Stimulated activated CD8-positive, alpha-beta memory T cell treated with anti-CD3 and anti-CD28 coated beads, Interleukin-4, amount 100 ng/mL, for 1 hour (primary cell): ENCODE measurements at places on chromosomes 3 and 15.

DNA sequence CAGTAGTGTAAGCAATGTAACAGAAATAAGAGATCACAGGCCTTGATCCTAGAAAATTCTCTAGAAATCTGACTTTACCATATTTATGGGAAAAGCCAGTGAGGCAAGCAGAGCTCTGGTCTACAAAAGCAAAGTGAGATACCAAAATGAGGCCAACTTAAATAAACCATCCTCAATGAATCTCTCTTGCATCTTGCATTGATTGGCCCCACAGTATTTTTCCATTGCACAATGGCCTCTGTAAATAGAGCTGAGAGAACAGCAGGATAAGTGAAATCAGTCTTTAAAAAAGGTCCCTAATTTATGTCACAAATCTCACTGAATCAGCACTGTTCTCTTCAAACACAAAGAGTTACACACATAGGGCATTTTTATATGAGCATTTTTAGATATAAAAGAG is 8.9 kb downstream of the CFAP20DC start:
- DNase-seq = no peak

DNA sequence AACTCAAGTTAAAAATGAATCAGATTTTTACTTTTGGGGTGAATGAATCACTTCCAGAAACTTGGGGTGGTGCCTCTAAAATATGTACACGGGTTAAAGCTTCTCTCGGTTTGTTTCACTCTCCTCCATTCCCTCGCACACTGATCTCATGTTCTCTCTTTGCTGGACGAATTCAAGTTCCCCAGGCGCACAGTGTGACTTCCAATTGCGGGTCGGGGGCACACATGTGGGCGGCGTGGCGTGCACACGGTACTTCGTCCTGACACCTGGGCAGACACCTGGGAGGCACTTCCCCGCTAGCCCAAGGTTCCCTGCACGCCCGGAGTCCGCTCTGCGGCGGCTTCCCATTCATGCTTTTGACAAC is 692 bp downstream of the SCAANT1 start:
- no peak for DNase-seq

DNA sequence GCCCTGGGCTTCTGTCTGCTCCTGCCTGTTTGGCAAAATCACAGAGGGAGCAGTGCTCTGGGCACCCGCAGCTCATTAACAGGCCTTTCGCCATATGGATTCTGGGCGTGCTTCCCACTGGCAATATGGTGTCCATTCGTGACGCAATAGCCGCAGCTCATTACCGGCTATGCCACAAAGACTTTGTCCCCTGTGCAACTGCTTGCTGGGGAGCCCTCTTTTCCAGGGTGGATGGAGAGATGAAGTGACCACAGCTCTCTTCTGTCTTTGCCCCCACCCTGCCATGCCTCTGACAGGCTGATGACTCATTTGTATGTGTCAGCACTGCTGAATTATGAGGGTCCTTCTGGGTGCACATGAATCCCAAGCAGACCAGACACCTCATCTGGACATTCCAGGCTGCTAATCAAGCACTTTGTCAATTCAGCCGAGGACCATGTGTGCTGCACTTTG is 214.3 kb upstream of the FEZF2 start:
- no peak for DNase-seq

GRCh38 chr3:31707286-31707685 is 174.6 kb downstream of the STT3B start:
- DNase-seq = no peak

DNA sequence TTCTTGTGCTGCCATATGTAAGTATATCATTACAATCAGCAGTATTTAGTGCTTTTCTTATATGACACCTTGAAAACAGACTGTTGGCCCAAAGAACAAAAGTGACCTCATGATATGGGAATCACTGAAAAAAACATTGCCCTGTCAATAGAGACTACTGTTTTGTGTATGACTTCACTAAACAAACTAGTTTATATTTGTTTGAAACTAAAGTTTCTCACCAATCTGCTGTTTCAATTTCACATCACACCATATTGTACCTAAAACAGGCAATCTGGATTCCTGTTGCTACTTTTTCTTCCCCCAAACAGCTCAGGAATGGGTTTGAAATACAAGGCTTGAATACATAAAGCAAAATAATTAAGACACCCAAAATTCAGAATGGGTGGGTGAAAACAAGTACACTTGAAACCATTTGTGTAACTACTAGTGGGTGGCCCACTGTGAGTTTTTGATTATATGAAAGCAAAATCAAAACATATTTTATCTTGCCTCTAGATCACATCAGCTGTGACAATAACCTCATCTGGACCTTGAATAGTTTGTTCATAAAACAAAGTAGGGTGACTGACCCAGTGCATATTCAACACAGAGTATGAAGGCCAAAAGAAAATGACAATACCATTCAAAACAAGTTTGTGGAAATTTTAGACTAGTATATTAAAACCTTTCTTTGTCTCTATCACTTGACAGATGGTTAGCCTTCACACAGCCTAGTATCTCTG is 5.9 kb downstream of the ZBTB20 start:
- no peak for DNase-seq

DNA sequence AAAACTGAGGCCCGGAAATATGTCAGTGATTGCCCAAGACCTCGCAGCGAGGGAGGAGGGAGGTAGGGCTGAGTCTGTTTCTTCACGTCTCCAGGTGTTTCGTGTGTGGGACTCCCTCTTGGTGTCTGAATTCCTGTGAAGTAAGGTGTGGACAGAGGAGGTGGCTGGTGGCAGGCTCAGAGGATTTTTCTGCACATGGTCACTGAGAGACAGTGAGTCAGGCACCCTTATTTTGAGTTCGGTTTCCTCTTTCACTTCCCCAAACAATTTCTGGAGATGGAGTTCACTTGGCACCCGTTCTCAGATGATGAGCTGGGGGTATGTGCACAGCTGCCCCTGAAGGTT is 46.3 kb upstream of the VPS8 start:
- no peak for DNase-seq

- no peak for DNase-seq
Observed at GRCh38 chr3:126921085-126921824, 61.7 kb upstream of the PLXNA1 start.

GRCh38 chr3:65483480-65483879 is 555.2 kb downstream of the MAGI1 start:
- DNase-seq = no peak

GRCh38 chr15:74651242-74651741 is 35.7 kb downstream of the CLK3 start:
- no peak for DNase-seq
